ENCODE measurements at places on chromosomes 11 and 22.

DNA sequence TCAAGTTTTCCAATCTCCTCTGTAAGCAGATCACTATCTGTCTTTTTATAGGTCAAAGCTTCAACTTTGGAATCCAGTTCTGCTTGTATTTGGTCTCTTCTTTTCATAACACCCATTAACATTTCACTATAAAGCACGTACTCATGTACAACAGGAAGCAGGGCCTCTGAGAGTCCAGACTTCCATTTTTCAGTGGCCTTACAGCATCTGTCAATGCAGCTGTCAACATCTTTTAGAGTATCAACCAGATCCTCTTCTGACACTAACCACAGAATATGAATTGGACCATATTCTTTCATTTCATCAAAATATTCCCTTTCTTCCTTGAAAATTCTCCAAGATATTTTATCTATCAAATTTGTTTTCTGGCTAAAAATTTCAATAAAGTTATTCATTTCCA is 24.7 kb upstream of the SLN start:
- DNase-seq: no peak

GRCh38 chr11:128790196-128790595 is 76.9 kb downstream of the KCNJ1 start:
- no peak for DNase-seq

- no peak for DNase-seq
These were observed 13.9 kb downstream of the TMEM184B start for GRCh38 chr22:38258895-38259294.

- no peak for DNase-seq
These were observed 144.8 kb downstream of the WNT7B start for GRCh38 chr22:45832180-45832579.

- DNase-seq: no peak
These were observed 139.8 kb upstream of the SNX19 start for GRCh38 chr11:131056036-131056435.

- no peak for DNase-seq
These were observed 1.6 kb upstream of the KMT2A start for GRCh38 chr11:118434553-118435289.

DNA sequence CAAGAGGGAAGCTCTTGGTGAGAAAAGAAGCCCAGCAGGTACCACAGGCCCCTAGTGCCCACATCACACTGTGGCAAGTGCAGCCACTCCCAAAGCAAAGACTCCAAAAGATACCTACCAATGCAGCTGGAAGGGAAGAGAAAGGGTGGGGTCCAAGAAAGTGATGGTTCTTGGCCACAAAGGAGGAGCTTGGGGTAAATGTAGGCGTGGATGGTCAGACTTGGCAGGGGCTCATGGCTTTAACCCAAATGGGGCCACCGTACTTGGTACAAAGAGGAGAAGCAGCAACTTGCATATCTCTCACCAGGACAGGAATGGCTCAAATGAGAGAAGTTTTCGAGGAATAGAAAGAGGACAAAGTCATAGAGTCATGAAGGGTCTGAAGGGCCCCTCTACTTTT is 4.8 kb downstream of the MAP3K11 start:
- DNase-seq: no peak

GRCh38 chr11:92424281-92424680 is 199.7 kb downstream of the FAT3 start:
- DNase-seq: no peak

- no peak for DNase-seq
These were observed 312.5 kb upstream of the ANO3 start for GRCh38 chr11:26019386-26019785.

DNA sequence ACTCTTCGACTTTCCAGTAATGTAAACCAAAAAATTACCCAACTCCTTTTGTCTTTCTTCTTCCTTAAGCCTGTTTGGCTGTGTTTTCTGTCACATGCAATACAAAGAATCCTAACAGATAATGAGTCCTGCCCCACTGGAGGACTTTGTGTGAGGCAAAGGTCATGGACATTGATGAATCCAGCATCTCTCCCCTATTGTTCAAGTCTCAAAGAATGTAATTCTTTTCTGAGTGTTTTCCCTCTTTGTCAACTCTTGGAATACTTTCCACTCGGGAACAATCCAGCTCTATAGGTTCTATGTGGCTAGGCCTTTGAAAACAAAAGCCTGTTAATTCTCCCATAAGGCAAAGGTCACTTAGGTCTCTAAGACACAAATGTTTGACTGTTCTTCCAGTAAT is 100.7 kb downstream of the FAR1 start:
- no peak for DNase-seq

DNA sequence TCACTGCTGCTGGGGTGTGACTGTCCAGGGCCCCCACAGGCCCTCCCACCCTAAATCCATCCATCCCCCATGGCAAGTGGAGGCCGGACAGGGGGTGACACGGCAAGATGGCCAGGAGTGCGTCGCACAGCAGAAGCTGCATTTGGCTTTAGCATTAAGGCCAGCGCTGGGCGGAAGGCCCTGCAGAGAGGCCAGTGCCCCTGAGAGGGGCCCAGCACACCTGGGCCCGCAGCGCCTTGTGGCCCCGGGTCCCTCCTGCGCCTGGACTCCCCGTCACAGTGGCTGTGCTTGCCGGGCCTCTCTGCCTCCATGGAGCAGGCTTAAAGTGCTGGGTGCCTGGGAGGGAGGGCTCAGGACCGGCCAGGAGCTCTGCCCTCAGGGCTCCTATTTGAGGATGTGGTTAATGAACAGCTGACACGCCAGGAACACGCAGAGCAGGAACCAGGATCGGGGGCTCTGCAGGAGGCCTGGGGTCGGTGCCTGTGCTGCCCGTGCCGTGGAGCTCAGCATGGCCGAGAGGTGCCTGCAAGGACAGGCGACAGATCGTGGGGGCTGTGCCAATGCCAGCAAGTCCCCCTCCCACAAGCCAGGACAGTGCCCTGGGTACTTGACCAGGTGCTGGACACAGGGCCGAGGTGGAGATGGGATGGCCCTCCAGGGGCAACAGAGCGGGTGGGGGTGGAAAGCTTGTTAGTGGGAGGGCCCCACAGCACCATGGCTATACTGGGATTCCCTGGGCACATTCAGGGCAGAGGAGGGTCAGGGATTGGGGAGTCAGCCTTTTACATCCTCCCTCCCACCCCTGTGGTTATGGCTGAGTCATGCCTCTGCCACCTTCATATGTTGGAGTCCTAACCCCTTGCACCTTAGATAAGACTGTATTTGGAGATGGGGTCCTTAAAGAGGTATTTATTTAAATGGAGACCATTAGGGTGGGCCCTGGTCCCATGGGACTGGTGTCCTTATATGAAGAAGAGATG is 30.9 kb upstream of the CARS1 start:
- DNase-seq: no peak

GRCh38 chr22:47631571-47632102 is 869.2 kb downstream of the TBC1D22A start:
- DNase-seq: no peak

DNA sequence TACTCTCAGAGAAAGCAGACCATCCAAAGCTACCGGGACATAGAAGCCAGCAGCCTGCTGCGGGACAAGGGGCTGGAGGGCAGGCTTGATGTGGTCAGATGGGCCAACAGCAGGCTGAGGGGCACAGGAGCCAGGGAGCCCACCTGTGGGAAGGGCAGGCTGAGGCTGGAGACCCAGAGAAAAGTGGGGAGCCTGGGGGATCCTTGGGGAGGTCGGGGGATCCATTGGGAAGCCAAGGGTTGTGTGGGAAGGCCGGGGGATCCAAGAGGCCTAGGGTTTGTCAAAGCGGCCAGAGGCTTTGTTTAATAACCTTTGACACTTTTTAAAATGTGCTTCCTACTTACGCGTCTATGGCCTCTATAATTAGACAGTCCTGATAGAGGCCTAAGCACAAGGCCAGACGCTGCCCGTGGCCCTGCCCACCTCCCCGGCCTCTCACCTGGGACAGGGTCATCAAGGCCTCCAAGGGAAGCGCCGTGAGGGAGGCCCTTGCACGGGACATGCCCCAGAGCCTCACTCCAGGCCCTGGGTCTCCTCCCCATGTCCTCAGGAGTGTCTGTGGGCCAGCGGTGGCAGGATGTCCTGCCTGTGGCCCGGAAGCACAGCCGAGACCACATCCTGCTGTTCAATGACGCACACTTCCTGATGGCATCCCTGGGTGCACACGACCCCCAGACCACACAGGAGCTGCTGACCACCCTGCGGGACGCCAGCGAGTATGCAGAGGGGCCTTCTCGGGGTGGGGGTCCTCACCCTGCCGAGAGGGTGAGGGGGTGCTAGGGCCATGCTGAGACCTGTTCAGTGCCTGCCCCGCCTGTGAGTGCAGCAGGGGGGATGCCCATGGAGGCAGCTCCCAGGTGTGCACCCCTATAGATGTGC is 8.6 kb upstream of the GTSE1 start:
- no peak for DNase-seq

DNA sequence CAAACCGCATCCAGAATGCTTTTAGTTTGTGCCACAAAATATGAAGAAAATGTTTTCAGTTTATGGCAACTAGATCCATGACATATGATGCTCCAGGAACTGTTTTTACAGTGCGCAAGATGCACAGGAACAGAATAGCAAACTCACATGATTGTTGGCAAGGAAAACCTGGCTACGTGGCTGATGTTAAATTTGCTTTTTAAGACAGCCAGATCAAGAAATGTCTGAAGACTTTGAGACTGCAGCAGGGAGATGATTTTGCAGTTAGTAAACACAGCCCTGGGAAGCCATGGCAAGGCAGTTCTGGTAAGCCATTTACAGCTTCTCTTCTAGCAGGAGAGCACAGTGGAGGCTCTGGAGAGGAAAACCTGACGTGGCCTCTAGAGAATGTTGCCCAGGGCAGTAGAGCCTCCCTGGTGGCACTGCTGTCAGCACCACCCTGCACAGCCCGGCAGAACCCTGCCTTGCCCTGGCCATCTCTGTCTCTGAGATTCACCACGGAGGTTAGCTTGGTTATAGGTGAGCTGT is 69.8 kb upstream of the TNRC6B start:
- DNase-seq: no peak

DNA sequence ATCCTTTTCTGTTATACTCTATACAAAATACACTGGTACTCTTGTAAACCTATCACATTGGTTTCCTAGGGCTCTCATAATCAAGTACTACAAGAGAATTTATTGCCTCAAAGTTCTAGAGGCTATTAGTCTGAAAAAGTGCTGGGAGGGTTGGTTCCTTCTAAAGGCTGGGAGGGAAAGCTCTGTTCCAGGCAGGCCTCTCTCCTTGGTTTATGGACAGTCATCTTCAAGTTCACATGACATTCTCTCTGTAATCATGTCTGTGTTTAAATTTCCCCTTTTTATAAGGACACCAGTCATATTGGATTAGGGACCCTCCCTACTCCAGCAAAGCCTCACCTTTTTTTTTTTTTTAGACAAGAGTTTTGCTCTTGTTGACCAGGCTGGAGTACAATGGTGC is 9.1 kb downstream of the SLC36A4 start:
- no peak for DNase-seq

GRCh38 chr22:23526596-23527316 is 53.3 kb downstream of the IGLL1 start:
- DNase-seq: no peak

GRCh38 chr22:28952857-28953256 is 69.5 kb downstream of the ZNRF3 start:
- DNase-seq: no peak

DNA sequence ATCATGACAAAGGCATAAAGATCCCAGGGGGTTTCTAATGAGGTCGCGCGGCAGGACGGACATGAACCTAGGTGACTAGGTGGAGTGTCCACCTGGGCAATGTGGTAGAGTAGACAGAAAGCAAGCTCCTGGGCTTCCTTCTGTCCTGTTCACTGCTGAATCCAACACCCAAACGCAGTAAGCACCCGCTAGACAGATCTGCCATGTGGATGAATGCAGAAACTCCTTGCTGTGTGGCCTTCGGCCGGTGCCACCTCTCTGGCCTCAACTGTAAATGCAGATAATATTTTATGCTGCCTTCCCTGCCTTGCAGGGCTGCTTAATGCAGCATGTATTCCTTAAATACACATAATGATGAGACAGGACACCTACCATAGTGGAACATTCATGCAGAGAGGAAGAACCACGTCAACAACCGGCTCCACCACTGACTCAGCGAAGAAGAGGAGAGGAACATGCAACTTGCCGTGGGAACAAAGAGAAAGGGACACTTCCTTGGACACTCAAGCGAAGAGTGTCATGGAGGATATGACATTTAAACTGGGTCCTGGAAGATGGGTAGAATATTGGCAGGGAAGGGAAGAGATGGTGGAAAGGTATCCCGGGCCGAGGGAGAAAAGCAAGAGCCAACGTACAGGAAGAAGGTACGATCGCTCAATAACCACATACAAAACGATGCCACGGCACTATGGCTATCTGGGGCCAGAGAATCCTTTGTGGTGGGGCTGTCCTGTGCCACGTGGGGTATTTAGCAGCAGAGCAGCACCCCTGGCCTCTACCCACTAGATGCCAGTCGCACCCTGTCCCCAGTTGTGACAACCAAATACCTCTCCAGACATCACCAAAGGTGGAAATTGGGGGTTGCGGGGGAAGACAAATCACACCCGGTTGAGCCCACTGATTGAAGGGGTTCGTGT is 30.8 kb downstream of the MYH9 start:
- DNase-seq: no peak

DNA sequence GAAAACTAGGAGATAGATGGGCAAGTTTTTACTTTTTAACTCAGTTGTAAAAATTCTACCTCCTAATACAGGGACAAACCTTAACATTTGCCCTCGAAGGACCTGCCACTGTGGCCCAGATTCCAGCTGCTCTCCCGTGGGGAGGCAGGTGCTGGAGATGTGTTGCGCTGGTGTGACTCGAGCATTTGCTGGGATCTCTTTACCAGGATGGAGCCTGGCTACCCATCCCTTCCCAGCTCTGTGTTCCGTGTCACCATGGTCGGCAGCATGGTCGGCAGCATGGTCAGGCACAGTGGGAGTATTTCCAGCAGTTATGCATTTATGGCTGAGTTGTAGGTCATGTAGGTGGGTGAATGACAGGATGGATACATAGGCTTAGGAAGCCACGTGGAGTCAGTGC is 41.1 kb downstream of the OTOG start:
- DNase-seq: no peak

- DNase-seq: no peak
These were observed 53.8 kb downstream of the POLD3 start for GRCh38 chr11:74646215-74646614.

DNA sequence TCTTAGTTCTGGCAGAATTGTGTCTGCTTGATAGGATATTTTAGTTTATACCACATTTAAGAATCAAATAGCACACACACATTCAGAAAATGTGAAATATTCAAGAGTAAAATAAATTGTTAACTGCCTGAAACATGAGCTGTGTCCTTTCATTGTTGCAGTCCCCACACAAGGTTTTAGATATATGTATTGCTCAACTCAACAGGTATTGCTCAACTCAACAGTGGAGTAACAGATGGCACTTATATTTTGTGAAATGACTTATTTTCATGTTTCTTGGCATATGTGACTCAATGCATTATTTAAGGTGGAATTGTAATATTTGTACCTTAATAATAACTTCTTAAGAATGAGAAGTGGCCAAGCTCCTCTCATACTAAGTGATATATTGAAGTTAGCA is 760.3 kb downstream of the CNTN5 start:
- DNase-seq: no peak

DNA sequence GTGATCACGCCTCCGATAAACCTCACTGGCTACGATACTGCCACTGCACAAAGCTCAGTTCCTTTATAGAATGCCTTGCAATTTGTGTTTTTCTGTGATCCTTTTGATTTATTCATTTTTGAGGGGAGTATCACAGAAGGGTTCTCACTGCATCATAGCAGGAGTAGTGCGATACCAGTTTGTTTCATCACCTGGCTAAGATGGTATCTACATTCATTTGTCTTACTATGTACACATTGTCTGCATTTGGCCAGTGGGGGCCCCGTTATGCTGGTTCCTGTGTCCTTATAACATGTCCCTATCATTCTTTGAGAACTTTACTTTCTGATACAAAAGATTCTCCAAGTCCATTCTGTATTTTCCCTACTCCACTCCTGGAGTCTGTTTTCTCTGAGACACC is 44.6 kb downstream of the APLP2 start:
- no peak for DNase-seq

- DNase-seq: no peak
These were observed 706.8 kb upstream of the ANO3 start for GRCh38 chr11:25625094-25625493.

Data from stimulated activated CD4-positive, alpha-beta T cell treated with anti-CD3 and anti-CD28 coated beads, TNF-alpha, amount 100 ng/mL, for 1 hour (primary cell).